Breast epithelium (tissue), 4 donors: ENCODE measurements at places on chromosomes 7 and 10. TPM values are rescaled to one million over a fixed set of nuclear protein-coding genes. Genes with fewer than 3 reads are reported as not detected.

The CALHM3 gene
- total RNA-seq, result not detected

DNA sequence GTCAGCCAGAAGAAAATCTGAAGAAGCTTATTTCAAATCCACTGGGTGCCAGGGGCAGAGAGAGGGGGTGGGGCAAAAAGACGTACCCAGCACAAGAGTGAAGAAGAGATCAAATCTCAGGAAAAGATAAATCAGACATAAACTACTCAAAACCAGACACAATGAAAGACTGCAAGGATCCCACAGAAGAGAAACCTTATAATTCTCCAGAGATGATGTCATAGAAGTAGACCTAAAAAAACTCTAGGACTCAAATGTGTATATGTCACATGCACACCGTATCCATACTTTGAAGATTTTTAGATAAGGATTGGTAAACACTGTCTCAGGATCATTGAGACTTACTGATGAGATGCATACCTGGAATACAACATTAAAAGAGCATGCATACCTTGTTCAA is 98.5 kb upstream of the PIK3CG start:
- H3K36me3 ChIP-seq, result no peaks in the 10 kb centered on the region
- no peak for DNase-seq
- no peak overlapping the region for H3K4me3 ChIP-seq
- H3K27ac ChIP-seq, result no peak overlapping the region
- no peaks in the 10 kb centered on the region for H3K4me1 ChIP-seq

The GRM3 gene
- total RNA-seq, result not detected

DNA sequence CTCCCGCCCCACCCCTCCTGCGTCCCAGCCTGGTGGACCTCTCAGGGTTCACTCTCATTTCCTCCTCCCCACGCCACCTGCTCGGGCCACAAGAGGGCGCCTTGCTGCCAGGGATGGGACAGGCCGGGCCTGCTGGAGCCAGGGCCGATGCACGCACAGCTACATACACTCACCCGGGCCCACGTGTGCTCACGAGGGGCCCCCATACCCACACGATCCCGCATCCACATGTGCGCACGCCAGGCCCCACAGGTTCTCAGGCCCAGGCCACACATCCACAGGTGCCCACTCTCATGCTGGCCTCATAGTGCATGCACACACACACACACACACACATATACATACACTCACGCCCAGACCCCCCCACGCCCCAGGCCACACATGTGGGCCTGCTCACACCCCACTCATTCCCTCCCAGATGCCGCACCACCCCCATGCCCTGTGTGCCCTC is 68.6 kb downstream of the LHPP start:
- DNase-seq, result peak; percentile 79
- H3K27ac ChIP-seq, result no peak overlapping the region
- no peaks in the 10 kb centered on the region for H3K4me1 ChIP-seq

- H3K27me3 ChIP-seq, result no peaks in the 10 kb centered on the region
- DNase-seq, result no peak
- H3K27ac ChIP-seq, result no peak within 1 kb of the TSS
- H3K4me3 ChIP-seq, result peak within 1 kb of the TSS; percentile 71
Measured at GRCh38 chr7:954330-955238, at the start of gene ADAP1. Gene ADAP1, minus strand, starts transcription at chr7:954680. Its CDS starts 203 bp downstream, at chr7:954477.
